ENCODE measurements at places on chromosomes 7 and 10. TPM values are rescaled to one million over a fixed set of nuclear protein-coding genes. Genes with fewer than 3 reads are reported as not detected.

AZGP1 gene
- total RNA-seq = 0.49 TPM

MEOX2 gene
- total RNA-seq = 4.5 TPM

GARS1 gene
- total RNA-seq = 52.7 TPM

COBL gene
- total RNA-seq = 123 TPM

AKR1C8 gene
- total RNA-seq = not detected

C7orf33 gene
- not detected for total RNA-seq

PILRA gene
- 2.1 TPM for total RNA-seq

STRIP2 gene
- total RNA-seq = 94.4 TPM

RGR gene
- not detected for total RNA-seq

ADAM12 gene
- not detected for total RNA-seq

SFTPA1 gene
- not detected for total RNA-seq

LLCFC1 gene
- total RNA-seq = not detected

MOGAT3 gene
- not detected for total RNA-seq

ACTA2 gene
- total RNA-seq = 63.1 TPM

SYT15 gene
- total RNA-seq = 2.8 TPM

POLR2J2 gene
- total RNA-seq = 3.8 TPM

- no peaks in the 10 kb centered on the region for H3K27me3 ChIP-seq
- no peaks in the 10 kb centered on the region for H3K36me3 ChIP-seq
- no peak overlapping the region for H3K27ac ChIP-seq
- no peak for DNase-seq
These were observed 324.2 kb downstream of the CALN1 start for GRCh38 chr7:72087926-72088325.

DNA sequence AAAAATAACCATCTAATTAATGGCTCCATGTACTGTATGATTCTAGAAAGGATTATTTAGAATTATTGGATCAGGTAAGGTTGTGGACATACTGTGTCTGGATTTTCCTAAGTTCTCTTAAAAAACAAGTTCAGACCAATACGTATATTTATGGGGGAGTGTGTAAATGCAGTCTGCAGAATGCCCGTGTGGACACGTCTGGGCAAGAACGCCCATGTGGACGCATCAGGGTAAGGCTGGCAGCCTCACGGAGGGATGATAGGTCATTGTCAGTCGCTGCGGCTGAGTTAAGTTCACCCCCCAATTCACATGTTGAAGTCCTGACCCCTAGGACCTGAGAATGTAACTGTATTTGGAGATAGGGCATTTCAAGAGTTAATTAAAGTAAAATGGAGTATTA, 160.0 kb upstream of the SHH start:
- no peak for DNase-seq
- no peaks in the 10 kb centered on the region for H3K27me3 ChIP-seq
- H3K36me3 ChIP-seq = no peaks in the 10 kb centered on the region
- H3K4me3 ChIP-seq = no peak overlapping the region
- H3K4me1 ChIP-seq = no peaks in the 10 kb centered on the region

GRCh38 chr7:98826811-98827231, 43.0 kb downstream of the TMEM130 start:
- H3K36me3 ChIP-seq = no peaks in the 10 kb centered on the region
- DNase-seq = peak; percentile 73

- DNase-seq = no peak
- no peak overlapping the region for H3K27ac ChIP-seq
- no peaks in the 10 kb centered on the region for H3K27me3 ChIP-seq
- H3K4me1 ChIP-seq = no peaks in the 10 kb centered on the region
- H3K4me3 ChIP-seq = no peak overlapping the region
These were observed 116.1 kb upstream of the PARD3 start for GRCh38 chr10:34931216-34931615.

- no peak overlapping the region for H3K4me3 ChIP-seq
- H3K27ac ChIP-seq = no peak overlapping the region
- no peak for DNase-seq
- no peaks in the 10 kb centered on the region for H3K27me3 ChIP-seq
- H3K4me1 ChIP-seq = peaks cover 1% of the 10 kb centered on the region
These were observed 240.4 kb downstream of the KLF6 start for GRCh38 chr10:3544561-3544960.

GRCh38 chr10:1168763-1169162, 112.6 kb downstream of the WDR37 start:
- no peaks in the 10 kb centered on the region for H3K27me3 ChIP-seq
- DNase-seq = no peak
- no peaks in the 10 kb centered on the region for H3K36me3 ChIP-seq
- no peak overlapping the region for H3K4me3 ChIP-seq
- no peak overlapping the region for H3K27ac ChIP-seq

DNA sequence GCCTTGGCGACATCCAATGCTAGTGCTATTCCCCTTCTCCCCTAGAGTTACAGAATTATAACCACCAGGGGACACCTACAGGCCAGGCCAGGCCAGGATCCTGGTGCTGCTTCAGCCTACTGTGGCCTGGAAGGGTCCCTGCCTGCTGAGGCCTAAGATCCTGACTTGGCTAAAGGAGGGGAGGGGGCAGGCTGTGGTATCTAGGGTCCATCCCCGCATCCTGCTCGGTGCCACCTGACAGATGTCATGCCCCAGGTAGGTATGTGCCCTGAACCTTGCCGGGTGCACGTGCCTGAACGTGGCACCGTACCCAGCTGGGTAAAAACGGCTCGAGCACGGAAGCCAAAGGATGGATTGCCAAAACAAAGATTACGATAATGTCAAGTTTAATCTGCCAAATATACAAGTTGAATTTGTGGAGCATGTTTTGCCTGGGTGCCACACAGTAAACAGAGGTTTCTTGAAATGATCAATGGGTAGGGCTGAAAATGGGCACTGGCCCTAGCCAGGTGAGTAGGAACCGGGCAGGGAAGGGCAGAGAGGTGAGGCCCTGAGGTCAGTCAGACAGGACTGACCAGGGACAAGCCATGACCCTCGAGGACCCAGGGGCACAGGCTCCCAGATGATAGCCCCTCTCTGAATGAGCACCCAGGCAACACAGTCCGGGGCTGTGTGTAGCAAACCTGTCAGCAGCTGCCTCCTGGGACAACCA, 12.6 kb downstream of the PDAP1 start:
- peaks cover 10% of the 10 kb centered on the region for H3K4me1 ChIP-seq
- no peak for DNase-seq
- peaks cover 80% of the 10 kb centered on the region for H3K36me3 ChIP-seq

DNA sequence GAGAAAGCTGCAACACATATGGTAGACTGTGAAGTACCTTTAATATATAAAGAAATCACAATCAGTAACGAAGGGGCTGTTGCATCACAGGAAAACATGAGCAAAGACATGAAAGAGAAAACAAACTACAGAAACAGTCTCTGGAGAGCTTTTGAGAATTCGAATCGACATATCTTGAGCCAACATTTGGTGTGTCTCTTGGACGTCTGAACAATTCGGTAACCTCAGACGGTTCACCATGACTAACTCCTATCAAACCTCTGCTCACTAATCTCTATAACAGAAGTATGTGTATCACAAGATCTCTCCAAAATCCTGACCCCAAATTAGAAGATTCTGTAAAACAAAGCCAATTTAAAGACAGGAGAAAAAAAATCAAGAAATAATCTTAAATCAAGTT, 262.0 kb upstream of the YAE1 start:
- no peaks in the 10 kb centered on the region for H3K36me3 ChIP-seq
- no peak for DNase-seq
- H3K4me1 ChIP-seq = no peaks in the 10 kb centered on the region
- no peak overlapping the region for H3K27ac ChIP-seq

- no peaks in the 10 kb centered on the region for H3K27me3 ChIP-seq
- no peaks in the 10 kb centered on the region for H3K36me3 ChIP-seq
- H3K27ac ChIP-seq = no peak overlapping the region
- no peak overlapping the region for H3K4me3 ChIP-seq
- DNase-seq = no peak
These were observed 28.4 kb upstream of the CDHR3 start for GRCh38 chr7:105934572-105935185.

DNA sequence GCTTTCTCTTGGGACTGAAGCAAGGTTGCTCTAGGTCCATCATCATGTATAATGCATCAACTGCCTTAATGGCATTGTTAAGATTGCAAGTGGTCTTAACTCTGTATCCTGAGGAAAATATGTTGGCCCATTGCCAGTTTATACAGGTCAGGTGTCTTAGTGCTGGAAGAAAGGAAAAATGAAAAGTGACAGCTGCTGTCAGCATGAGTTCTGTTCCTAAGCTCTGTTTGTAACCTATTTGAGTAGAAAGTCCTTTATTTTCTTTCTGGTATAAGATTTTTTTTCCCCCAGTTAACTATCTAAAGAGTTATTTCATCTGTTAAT, 127.2 kb downstream of the SRI start:
- H3K27ac ChIP-seq = no peak overlapping the region
- H3K4me3 ChIP-seq = no peak overlapping the region
- no peaks in the 10 kb centered on the region for H3K36me3 ChIP-seq
- no peaks in the 10 kb centered on the region for H3K27me3 ChIP-seq
- DNase-seq = no peak

DNA sequence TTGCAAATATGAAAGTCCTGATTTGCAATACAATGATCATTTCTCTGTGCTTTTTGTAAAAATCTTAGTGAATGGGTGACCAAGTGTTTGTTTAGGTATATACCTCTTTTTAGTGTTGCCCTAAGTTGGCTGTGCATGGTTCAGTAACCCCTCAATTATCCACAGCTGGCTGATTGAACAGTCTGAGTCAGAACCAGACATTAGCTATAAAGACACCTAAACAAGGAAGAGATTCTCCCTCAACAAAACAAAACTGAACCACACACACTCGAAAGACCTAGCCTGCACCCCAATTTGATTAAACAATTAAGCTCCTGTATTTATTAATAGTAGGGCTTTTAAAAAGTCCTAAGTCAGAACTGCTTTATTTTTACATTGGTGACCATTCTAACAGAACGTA, 2.8 kb downstream of the RSBN1L start:
- H3K27me3 ChIP-seq = no peaks in the 10 kb centered on the region
- peaks cover 32% of the 10 kb centered on the region for H3K4me1 ChIP-seq
- H3K36me3 ChIP-seq = no peaks in the 10 kb centered on the region
- peak overlapping the region; percentile 76 for H3K4me3 ChIP-seq
- H3K27ac ChIP-seq = peak overlapping the region; percentile 90

GRCh38 chr10:86795353-86795752, 38.9 kb downstream of the BMPR1A start:
- no peak for DNase-seq
- no peaks in the 10 kb centered on the region for H3K36me3 ChIP-seq
- no peak overlapping the region for H3K27ac ChIP-seq
- no peaks in the 10 kb centered on the region for H3K27me3 ChIP-seq

DNA sequence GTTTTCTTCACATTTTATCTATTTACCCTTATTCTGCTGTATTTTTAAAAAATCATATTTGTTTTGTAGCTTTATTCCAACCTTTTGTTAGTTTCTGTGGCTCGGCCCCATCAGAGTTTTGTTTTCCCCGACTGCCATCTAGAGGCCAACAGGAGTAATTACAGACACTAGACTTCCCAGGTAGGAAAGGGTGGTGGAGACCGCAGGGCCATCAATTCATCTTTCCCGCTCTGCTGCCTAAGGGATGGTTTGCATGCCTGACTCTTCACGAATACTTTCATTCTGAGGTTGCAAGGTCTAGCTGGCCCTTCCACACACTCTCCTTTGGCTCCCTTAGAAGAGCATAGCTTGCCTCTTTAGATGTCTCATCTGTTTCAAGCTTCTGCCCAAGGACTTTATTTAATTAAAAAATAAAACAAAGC, 38.3 kb downstream of the LYZL2 start:
- no peak for DNase-seq
- H3K36me3 ChIP-seq = no peaks in the 10 kb centered on the region
- no peaks in the 10 kb centered on the region for H3K27me3 ChIP-seq
- no peaks in the 10 kb centered on the region for H3K4me1 ChIP-seq
- no peak overlapping the region for H3K4me3 ChIP-seq
- no peak overlapping the region for H3K27ac ChIP-seq

- no peaks in the 10 kb centered on the region for H3K36me3 ChIP-seq
- no peak overlapping the region for H3K4me3 ChIP-seq
- no peak for DNase-seq
- H3K4me1 ChIP-seq = no peaks in the 10 kb centered on the region
- no peaks in the 10 kb centered on the region for H3K27me3 ChIP-seq
- H3K27ac ChIP-seq = no peak overlapping the region
These were observed 28.5 kb upstream of the STK17A start for GRCh38 chr7:43554423-43554822.

- H3K4me3 ChIP-seq = no peak overlapping the region
- H3K4me1 ChIP-seq = no peaks in the 10 kb centered on the region
- no peaks in the 10 kb centered on the region for H3K36me3 ChIP-seq
These were observed 26.2 kb downstream of the RAMP3 start for GRCh38 chr7:45183711-45184210.

- H3K27me3 ChIP-seq = no peaks in the 10 kb centered on the region
- H3K27ac ChIP-seq = peak overlapping the region; percentile 66
- H3K4me1 ChIP-seq = peaks cover 8% of the 10 kb centered on the region
These were observed 73.1 kb upstream of the UCN3 start for GRCh38 chr10:5291501-5292195.

- H3K27me3 ChIP-seq = no peaks in the 10 kb centered on the region
- peak overlapping the region; percentile 82 for H3K27ac ChIP-seq
- H3K36me3 ChIP-seq = peaks cover 4% of the 10 kb centered on the region
- H3K4me3 ChIP-seq = no peak overlapping the region
- H3K4me1 ChIP-seq = peaks cover 78% of the 10 kb centered on the region
These were observed 161.2 kb downstream of the SVIL start for GRCh38 chr10:29473406-29474100.

DNA sequence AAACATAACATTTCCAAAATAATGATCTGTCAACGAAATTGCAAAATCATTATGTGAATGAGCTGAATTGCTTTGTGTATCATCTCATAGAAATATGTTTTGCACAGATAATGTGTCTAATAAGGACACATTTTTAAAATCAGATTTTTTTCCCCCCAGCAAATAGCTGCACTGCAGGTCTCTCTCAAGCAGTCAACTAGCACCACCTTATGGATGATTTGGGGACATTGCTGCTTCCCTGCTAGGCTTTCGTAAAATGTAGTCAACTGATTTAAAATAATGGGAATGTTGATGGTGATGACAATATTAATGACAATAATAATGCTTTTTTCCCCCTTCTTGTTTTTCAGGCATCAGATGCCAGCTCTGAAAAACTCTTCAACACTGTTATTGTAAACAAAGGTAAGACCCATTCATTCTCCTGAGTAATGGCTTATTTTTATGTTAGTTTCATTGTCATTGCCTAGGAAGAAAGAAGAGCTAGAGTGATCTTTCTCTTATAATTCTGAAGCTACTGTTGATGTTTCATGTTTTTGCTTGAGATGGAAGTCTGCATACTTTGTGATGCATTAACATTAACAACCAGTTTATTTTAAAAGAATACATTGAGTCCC, 433.6 kb upstream of the GALNT17 start:
- DNase-seq = no peak
- H3K4me1 ChIP-seq = peaks cover 40% of the 10 kb centered on the region
- no peaks in the 10 kb centered on the region for H3K27me3 ChIP-seq

- no peaks in the 10 kb centered on the region for H3K27me3 ChIP-seq
- no peaks in the 10 kb centered on the region for H3K36me3 ChIP-seq
- no peak overlapping the region for H3K4me3 ChIP-seq
- DNase-seq = no peak
These were observed 180.9 kb downstream of the CTTNBP2 start for GRCh38 chr7:117692338-117692737.
